ENCODE measurements at places on chromosomes 6 and 20.

- DNase-seq, result no peak
These were observed 28.5 kb downstream of the C6orf15 start for GRCh38 chr6:31083742-31084354.

DNA sequence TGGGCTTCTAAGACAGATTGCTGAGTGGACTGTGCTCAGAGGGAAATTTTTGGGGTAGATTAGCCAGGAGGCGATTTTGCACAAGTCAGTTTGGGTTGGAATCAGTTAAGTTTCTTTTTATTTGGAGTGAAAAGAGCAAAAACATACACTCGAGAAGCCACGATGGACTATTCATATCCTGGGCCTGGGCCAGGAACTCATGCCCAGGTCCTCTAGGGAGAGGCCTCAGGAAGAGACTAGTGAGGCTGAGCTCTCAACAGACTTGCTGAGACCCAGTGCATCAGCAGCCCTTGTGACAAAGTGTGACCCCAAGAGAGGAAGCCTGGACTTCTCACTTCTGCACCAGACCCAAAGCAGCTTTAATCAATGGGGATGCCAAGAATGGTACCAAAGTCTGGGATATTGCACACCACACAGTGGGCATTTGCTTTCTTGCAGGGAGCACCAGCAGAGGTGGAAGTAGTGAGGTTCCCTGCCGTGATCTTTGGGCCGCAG lies 61.6 kb upstream of the MAFB start:
- DNase-seq, result no peak

GRCh38 chr6:119243657-119244056 lies 105.9 kb downstream of the MAN1A1 start:
- DNase-seq, result no peak

DNA sequence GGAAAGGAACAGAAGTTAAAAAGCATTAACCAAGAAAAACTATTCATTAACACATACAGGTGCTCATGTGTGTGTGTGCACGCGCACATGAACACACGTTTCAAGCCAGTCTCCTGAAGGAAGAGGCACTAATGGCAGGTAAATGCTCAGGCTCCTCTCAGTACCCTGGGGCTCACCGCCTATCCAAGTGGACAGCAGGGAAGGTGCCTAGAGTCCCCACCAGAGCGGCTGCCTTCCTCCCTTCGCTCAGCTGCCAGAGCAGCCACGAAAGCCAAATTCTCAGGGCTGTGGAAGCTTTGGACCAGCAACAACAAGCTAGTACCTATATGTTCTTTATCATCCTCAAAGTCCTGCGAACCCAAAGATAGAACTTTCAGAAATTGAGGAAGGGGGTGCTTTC lies 42.6 kb downstream of the PLCG1 start:
- DNase-seq, result no peak

DNA sequence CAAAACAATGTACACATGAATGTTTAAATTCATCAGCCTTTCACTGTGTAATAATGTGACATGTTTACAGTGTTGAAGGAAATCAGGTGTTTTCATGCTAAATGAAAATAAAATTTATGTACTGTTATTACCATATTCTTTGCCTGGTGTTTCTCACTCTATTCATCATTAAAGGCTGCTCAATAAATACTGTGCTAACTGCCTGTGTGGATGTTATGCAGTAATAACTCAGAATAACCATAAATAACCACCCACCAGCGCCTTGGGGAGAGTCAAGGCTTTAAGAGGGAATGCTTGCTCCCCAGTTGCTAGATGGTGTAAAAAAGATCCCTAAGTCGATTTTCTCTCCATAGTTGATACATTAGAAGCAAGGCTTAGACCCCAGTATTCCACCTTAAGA lies 299.9 kb downstream of the EYA4 start:
- DNase-seq, result no peak

GRCh38 chr6:165762876-165763275 lies 99.8 kb upstream of the PDE10A start:
- DNase-seq, result no peak

DNA sequence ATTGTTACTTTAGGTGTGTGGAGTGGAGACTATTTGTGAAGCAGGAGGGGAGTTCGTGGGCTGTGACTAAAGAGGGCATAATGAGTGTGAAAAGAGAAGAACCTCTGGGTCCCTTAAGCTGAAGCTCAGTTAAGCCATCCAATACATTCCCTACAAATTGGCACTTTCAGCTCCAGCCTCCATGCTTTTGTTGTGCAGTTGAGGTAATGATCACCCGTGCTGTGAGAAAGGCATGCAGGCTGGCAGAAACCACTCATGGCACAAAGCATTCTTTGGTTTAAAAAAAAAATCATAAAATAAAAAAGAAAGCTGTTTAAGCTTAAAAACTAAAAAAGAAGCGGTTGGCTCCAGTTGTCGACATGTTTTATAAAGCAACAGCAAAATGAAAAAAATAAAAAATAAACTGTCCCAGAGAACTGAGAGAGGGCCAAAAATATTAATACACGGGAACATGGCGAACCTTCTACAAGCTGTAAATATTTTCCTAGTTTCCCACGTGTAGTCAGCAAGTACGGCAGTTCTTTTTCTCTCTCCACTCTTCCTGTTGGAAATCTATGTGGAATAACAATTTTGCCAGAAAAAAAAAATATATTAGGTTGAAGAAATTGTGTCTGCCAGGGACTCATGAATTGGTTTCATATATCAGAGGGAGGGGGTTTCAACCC lies 82.2 kb downstream of the ANKRD60 start:
- no peak for DNase-seq

GRCh38 chr6:85400331-85400730 lies 49.6 kb upstream of the NT5E start:
- no peak for DNase-seq

- DNase-seq, result no peak
These were observed 823.4 kb upstream of the GJE1 start for GRCh38 chr6:141309295-141309694.

DNA sequence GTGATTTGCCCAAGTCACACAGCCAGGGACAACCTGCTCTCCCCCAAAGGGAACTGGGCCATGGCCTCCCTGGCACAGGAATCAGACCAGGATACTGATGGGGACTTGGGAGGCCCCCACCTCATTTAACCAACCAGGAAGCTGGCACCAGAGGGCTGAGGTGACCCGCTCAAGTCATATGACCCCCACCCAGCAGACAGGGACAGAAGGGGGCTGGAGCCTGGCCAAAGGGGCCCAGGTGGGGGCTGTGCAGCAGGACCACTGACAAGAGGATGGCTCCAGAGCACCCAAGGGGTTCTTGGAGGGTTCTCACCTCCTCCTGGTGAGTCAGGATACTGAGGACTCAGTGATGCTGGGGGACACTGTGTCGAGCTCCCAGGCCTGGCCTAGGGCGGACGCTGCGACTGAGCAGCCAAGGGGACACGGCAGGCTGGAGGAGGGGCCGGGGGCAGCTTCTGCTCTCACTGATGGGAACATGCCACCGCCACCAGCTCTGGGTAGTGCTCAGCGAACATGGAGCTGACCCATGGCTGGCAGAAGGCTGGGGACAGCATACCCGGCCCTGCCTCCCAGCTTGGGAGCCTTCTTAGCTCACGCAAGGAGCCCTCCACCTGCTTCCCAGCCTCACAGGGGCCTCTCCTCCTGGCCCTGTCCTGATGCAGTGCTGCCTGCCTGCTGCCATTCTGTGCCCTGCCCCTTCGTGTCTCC lies 1.2 kb downstream of the CST7 start:
- no peak for DNase-seq

DNA sequence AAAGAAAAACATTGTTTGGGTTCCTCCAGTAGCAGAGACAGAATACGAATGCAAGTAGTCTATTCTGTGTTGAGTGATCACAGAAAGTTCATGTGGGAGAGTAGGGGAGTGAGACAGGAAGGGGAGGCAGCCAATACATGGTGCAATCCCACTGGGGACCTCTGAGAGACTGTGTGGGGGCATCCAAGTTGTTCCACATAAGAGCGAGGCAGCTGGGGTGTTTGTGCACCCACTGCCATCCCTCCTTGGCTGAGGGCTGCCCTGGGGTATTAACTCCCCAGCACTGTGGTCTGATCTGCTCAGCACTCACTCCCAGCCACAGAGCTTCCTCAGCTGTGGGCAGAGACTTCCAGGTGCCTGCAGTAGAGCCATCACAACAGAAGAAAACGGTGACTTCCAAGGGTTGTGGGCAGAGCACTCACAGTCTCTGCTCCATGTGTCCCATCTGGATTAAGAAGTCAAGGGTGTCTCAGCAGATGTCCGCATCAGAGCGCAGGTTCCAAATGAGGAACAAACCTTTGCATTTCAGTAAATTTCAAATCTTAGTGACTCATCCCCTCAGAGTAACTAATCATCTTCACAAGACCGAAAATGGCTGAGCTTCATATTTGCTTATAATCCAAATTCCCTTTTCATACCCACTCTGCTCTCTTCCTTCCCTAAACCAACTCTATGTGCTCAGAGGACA lies 101.9 kb upstream of the NAA20 start:
- DNase-seq, result no peak

DNA sequence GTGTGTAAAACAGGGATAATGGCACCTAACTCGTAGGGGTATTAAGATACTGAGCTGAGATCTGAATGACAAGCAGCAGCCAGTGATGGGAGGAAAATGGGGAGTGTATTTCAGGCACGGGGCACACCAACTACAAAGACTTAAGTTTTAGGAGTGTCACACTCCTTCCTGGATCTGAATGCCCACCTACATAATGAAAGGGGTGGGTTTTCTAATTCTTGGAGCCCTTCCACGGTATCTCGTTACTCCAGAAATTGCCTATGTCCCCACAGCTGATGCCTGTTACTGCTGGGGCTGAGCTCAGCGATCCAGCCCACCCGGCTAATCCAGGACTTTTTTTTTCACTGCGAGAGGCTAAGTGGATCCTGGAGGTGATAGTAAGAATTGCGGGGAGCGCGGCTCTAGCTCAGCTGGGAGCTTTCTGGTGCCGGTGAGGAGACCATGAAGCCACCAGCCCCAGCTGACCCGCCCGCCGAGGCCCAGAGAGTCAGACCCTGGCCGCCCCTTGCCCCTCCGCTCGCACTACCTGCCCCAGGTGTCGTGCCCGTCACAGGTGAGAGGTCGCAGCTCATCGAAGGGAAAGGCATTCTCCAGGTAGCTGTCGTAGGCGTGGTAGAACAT lies 727 bp downstream of the EDEM2 start:
- no peak for DNase-seq

DNA sequence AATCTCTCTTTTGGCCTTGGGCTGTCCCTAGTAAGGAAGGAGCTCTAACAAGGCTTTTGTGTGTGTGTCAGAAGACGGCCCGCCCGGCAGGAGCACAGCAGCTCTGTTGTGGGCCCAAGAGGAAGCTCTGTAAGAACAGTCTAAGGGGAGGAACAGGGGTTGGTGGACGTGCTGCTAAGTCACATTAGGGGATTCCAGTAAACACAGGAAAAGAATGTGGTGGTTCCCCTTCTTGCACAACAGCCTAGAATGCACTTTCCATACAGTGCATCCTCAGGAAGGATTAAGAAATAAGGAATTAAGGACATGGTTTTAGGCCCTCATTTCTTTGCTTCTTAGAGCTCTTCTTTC lies 114.5 kb downstream of the RNF144B start:
- no peak for DNase-seq

DNA sequence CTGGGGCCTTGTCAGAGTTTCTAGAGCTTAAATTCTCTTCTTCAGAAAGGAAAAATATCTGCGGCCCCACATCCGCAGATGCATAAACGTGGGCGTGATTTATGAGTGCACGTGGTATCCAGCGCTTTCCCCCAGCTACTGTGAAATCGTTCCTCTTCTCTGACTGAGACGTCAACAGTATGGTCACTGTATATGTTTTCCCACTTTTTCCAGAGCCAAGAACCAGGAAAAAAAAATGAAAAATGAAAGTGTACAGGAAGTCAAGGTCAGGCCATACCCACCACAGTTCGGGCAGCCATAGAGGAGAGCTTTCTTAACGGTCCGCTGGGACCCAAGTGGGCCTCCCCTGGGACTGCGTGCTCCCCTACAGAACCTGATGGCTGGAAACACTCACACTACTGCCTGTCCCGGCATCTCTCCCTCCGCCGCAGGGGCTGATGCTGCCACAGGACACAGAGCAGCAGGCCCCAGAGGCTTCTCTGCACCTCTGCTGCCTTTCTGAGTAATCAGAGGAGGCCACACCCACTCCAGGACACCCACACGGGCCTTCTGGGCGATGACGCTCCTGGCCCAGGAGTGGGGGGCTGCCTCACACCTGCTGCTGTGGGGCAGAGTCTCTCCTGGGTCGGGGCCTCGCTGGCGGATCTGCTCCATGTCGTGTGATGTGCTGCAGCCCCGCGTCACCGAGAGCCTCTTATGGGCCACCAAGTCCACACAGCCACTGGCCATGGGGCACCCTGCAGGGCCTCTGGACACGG lies 16.4 kb upstream of the STX16 start:
- DNase-seq, result no peak

DNA sequence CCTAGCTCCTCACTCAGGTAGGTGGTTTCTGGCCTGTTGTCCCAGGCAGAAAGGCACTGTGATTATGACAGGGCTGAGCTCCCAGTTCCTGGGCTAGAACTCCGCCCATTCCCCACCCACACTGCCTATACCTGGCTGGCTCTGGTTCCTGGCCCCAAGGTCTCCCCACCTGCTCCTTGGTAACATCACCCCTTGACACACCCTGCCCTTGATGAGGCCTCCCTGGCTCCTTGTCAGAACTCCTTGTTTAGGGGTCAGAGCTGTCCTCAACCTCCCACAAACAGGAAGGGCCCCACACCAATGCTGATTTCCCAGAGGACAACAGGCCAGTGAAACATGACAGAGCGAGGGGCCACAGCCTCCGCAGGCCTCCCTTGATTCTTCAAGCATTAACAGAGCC lies 15.5 kb upstream of the MYMX start:
- no peak for DNase-seq

DNA sequence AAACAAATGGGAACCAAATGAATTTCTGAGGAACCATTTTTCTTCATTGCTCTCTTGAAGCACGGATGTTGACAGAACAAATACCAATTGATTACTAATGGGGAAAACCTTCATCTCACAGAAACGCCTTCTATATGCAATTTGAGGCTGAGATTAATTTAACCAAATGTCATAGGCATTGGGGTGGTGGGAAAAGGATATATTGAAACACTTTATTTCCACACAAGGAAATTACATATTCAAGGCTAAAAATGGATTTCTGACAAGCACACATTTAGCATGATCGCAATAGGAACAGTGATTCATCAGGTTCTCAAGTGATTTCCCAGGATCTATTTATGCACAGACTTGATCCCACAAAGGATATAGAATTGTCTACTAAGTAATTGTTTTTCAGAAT lies 88.9 kb downstream of the COL12A1 start:
- DNase-seq, result no peak

- no peak for DNase-seq
These were observed 174.1 kb downstream of the IBTK start for GRCh38 chr6:82073484-82073883.

GRCh38 chr6:70838907-70839285 lies 118.0 kb downstream of the B3GAT2 start:
- no peak for DNase-seq

- no peak for DNase-seq
These were observed 302.7 kb upstream of the PRDM1 start for GRCh38 chr6:105783333-105783935.

GRCh38 chr6:42690151-42690702 lies 32.2 kb downstream of the PRPH2 start:
- no peak for DNase-seq

GRCh38 chr6:81491454-81492101 lies 260.9 kb downstream of the TENT5A start:
- DNase-seq, result no peak

- no peak for DNase-seq
These were observed 93.0 kb upstream of the DOK5 start for GRCh38 chr20:54382419-54382818.

GRCh38 chr6:11724286-11724685 lies 54.3 kb downstream of the ADTRP start:
- DNase-seq, result no peak

GRCh38 chr6:160030103-160030502 lies 61.2 kb downstream of the IGF2R start:
- peak; percentile 54 for DNase-seq
